ENCODE measurements at places on chromosomes 1 and 21. TPM values are rescaled to one million over a fixed set of nuclear protein-coding genes. Genes with fewer than 3 reads are reported as not detected.

PTGS2 gene
- 17.6 TPM for total RNA-seq

TEDDM1 gene
- total RNA-seq, result not detected

DNA sequence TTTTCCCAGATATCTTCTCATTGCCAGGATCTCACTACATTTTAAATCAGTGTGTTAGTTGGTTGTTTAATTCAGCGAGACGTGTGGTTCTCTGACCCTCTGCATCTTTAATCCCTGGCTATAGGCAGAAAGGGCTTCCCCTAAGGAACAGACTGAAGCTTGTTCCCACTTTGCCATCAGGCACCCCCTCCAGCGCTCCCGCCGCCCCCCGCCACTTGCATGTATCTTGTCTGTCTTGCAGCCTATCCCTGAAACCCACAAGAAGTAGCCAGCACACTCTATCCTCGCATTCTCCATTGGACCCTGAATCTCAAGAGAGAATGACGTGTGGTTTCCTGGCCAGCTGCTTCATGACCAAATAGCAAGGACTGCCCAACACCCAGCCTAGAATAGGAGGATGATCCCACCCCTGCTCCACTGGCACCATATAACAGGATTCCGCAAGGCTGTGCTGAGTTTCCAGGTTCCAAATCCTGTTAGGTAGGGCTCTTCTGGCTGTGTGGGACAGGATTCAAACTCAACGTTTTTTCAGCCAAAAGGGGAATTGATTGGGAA, 7.8 kb downstream of the CLDN19 start:
- H3K4me3 ChIP-seq, result no peak overlapping the region
- no peak for DNase-seq
- H3K27ac ChIP-seq, result no peak overlapping the region
- H3K36me3 ChIP-seq, result no peaks in the 10 kb centered on the region

RAB13 gene
- 63.1 TPM for total RNA-seq

DNA sequence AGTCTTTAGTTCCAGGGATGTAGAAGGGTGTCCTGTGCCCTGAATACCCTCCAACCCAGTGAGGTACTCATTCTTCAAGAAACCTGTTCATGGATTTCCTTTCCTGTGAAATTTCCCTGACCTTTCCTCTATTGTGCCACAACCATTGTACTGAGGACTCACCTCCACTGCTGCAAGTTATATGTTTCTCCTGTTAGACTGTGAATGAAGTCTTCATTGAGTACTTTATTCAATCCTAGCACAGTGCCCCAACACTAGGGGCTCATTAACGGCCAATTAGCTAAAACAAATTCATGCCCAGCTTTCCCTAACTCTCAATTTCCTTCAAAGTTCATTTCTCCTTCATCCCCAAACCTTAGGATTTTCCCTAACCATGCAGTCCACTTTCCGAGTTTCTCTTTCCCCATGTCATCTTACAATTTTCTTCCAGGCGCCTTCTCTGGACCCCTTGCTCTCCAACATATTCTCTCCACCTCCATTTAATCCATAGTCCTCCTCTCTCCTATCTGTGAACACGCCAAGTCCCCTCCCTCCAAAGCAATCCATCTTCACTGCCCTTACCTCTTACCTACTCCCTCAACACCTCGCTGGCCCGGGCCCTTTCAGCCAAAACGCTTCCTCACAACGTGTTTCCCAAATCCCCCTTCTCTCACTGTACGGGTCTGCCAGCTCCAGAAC, 1.3 kb downstream of the TRIM33 start:
- H3K27me3 ChIP-seq, result no peaks in the 10 kb centered on the region
- DNase-seq, result peak; percentile 8
- H3K4me3 ChIP-seq, result peak overlapping the region; percentile 79
- peaks cover 21% of the 10 kb centered on the region for H3K36me3 ChIP-seq
- H3K4me1 ChIP-seq, result peaks cover 34% of the 10 kb centered on the region

- no peak overlapping the region for H3K27ac ChIP-seq
- DNase-seq, result peak; percentile 83
- H3K36me3 ChIP-seq, result no peaks in the 10 kb centered on the region
- no peaks in the 10 kb centered on the region for H3K27me3 ChIP-seq
- no peak overlapping the region for H3K4me3 ChIP-seq
Observed at GRCh38 chr1:155932081-155932480, 2.1 kb downstream of the KHDC4 start.

KRTAP13-2 gene
- not detected for total RNA-seq

GRCh38 chr1:53393325-53393792, 65.5 kb upstream of the LRP8 start:
- no peak overlapping the region for H3K4me3 ChIP-seq
- H3K36me3 ChIP-seq, result no peaks in the 10 kb centered on the region
- peaks cover 13% of the 10 kb centered on the region for H3K27me3 ChIP-seq
- H3K4me1 ChIP-seq, result peaks cover 6% of the 10 kb centered on the region

- H3K27ac ChIP-seq, result no peak overlapping the region
- no peak overlapping the region for H3K4me3 ChIP-seq
- DNase-seq, result no peak
Observed at GRCh38 chr1:243959998-243960397, 91.1 kb upstream of the ZBTB18 start.

- no peak overlapping the region for H3K4me3 ChIP-seq
- peaks cover 9% of the 10 kb centered on the region for H3K4me1 ChIP-seq
- no peaks in the 10 kb centered on the region for H3K27me3 ChIP-seq
- DNase-seq, result no peak
- H3K36me3 ChIP-seq, result no peaks in the 10 kb centered on the region
- no peak overlapping the region for H3K27ac ChIP-seq
Observed at GRCh38 chr1:10938741-10939417, 73.6 kb upstream of the TARDBP start.

- H3K4me3 ChIP-seq, result no peak overlapping the region
- no peaks in the 10 kb centered on the region for H3K27me3 ChIP-seq
- H3K27ac ChIP-seq, result no peak overlapping the region
- no peak for DNase-seq
- H3K36me3 ChIP-seq, result peaks cover 20% of the 10 kb centered on the region
- H3K4me1 ChIP-seq, result peaks cover 5% of the 10 kb centered on the region
Observed at GRCh38 chr1:9265968-9266367, 26.7 kb upstream of the SPSB1 start.

LRRN2 gene
- not detected for total RNA-seq

GRCh38 chr1:109265741-109266330, 16.5 kb downstream of the CELSR2 start:
- H3K36me3 ChIP-seq, result peaks cover 11% of the 10 kb centered on the region
- H3K4me1 ChIP-seq, result peaks cover 24% of the 10 kb centered on the region
- H3K4me3 ChIP-seq, result no peak overlapping the region
- no peaks in the 10 kb centered on the region for H3K27me3 ChIP-seq

DNA sequence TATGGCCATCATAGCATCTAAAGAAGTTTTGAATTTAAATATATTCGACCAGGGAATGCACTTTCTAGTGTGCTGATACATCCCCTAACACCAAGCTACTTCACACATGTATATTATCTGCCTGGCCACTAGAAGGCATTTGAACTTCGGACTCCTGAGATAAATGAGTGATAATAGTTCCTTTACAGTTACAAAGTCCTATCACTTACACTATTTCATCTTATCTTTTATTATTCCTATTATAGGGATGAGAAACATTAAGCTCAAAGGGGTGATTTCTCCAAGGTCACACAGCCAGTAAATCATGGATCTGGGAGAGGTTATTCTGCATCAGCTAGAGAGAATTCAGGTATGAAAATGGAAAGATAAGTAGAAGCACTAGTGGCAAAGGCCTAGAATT, 40.3 kb downstream of the GPATCH2 start:
- H3K4me3 ChIP-seq, result no peak overlapping the region
- no peak for DNase-seq
- H3K36me3 ChIP-seq, result peaks cover 13% of the 10 kb centered on the region
- no peaks in the 10 kb centered on the region for H3K27me3 ChIP-seq

GRCh38 chr1:188065917-188066316, 1237.2 kb downstream of the PLA2G4A start:
- no peaks in the 10 kb centered on the region for H3K27me3 ChIP-seq
- H3K36me3 ChIP-seq, result no peaks in the 10 kb centered on the region
- peak; percentile 43 for DNase-seq
- H3K4me3 ChIP-seq, result no peak overlapping the region
- peak overlapping the region; percentile 57 for H3K27ac ChIP-seq
- peaks cover 17% of the 10 kb centered on the region for H3K4me1 ChIP-seq

GRCh38 chr1:227774821-227775661, 39.8 kb downstream of the SNAP47 start:
- no peak overlapping the region for H3K4me3 ChIP-seq
- H3K27me3 ChIP-seq, result no peaks in the 10 kb centered on the region
- DNase-seq, result no peak
- H3K36me3 ChIP-seq, result peaks cover 35% of the 10 kb centered on the region
- no peak overlapping the region for H3K27ac ChIP-seq
- H3K4me1 ChIP-seq, result no peaks in the 10 kb centered on the region

EDN2 gene
- total RNA-seq, result 0.66 TPM

NUP133 gene
- 65.2 TPM for total RNA-seq

ELF3 gene
- total RNA-seq, result 0.10 TPM

GRCh38 chr1:107294686-107295085, 153.8 kb downstream of the NTNG1 start:
- DNase-seq, result no peak
- no peaks in the 10 kb centered on the region for H3K27me3 ChIP-seq
- H3K27ac ChIP-seq, result no peak overlapping the region
- no peaks in the 10 kb centered on the region for H3K4me1 ChIP-seq

HAO2 gene
- not detected for total RNA-seq

DNA sequence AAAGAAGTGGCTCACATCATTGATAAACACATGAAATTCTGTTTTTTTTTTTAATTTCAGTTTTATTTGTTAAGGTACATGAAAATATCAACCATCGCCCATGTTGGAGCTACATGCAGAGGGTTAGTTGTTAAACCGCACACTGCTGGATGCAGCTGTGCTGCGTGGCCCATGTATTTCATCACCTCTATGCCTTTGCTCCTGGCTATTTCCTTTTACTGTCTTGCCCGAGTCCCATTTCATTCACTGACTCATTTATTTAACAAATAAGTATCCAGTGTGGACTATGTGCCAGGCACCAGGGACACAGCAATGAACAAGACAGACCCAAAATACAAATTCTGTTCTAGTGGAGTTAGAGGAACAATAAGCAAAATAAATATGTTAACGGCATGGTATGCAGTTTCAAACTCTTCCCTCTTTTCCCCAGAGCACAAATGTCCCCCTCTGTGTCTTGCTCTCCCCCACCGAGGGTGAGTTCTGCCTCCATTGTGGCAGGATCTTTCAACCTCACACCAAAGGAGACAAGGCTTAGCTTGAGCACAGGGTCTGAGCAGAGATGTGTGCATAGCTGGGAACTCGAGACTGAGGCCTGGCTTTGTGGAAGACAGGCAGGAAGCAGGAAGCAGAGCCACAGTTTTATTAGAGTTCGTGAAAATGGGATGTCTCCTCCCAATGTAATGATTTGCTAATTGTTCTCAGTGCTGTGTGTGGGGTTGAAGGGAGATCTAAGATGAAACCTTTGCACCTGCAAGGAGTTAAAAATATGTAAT, 44.6 kb downstream of the MAN1C1 start:
- no peaks in the 10 kb centered on the region for H3K36me3 ChIP-seq
- no peak overlapping the region for H3K4me3 ChIP-seq
- no peak overlapping the region for H3K27ac ChIP-seq
- no peaks in the 10 kb centered on the region for H3K4me1 ChIP-seq
- DNase-seq, result peak; percentile 38

DNA sequence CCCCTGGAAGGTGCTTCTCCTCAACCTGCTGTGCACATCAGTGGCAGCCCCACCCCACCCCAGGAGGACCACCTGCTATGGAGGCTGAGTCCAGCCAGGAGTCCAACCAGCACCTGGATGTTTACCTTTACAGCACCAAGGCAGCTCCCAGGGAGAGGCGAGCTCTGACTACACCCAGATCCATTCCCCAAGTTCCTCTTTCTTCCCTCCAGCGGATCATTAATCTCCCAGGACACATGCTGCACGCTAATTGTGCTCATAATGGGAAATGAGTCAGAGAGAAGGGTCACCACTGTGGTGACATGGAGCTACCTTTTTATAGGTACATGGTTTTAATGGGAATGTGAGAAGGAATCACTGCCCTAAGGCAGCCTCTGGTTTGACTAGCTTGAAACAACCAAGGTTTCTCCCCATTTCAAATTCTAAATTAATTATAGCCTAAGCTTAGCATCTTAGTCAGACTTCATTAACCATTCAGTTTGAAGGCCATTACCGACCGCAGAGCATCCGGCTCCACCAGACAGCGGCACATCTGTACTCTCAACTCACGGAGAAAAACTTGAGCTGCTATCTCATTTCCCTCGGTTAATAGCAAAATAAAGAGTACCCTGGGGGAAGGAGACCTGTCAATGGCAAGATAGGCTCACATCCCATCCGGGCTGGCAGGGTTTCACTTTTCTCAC, 173.1 kb upstream of the GALNT2 start:
- no peak overlapping the region for H3K27ac ChIP-seq
- H3K27me3 ChIP-seq, result no peaks in the 10 kb centered on the region
- H3K4me1 ChIP-seq, result peaks cover 9% of the 10 kb centered on the region
- H3K4me3 ChIP-seq, result no peak overlapping the region
- H3K36me3 ChIP-seq, result no peaks in the 10 kb centered on the region
- DNase-seq, result peak; percentile 30

- H3K27ac ChIP-seq, result peak overlapping the region; percentile 23
- DNase-seq, result no peak
- H3K27me3 ChIP-seq, result peaks cover 18% of the 10 kb centered on the region
- no peak overlapping the region for H3K4me3 ChIP-seq
Observed at GRCh38 chr1:9426291-9426711, 113.0 kb upstream of the SLC25A33 start.

DNA sequence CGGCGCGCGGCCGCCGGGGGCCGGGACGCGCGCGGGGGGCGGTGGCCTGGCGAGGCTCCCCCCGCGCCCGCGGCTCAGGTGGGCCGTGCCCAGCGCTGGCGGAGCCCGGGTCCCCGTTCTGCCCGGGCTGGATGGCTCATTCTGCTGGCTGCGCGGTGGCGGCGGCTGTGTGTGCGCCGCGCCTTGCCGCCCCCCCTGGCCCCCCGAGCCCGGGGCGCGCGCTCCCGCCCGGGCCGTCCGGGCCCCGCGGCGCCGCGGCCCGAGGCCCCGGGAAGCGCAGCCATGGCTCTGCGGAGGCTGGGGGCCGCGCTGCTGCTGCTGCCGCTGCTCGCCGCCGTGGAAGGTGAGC, at the start of gene EPHB2:
Gene EPHB2, plus strand, starts transcription at position 139 of the 349 bp plus-strand sequence. Its CDS starts 144 bp downstream, at position 283.
- peak within 1 kb of the TSS; percentile 69 for H3K4me3 ChIP-seq
- H3K27me3 ChIP-seq, result no peaks in the 10 kb centered on the region
- no peak within 1 kb of the TSS for H3K27ac ChIP-seq
- no peaks in the 10 kb centered on the region for H3K4me1 ChIP-seq
- no peaks in the 10 kb centered on the region for H3K36me3 ChIP-seq
